Left ventricle myocardium inferior (tissue), 1 donor: ENCODE measurements at places on chromosomes 12 and 14. TPM values are rescaled to one million over a fixed set of nuclear protein-coding genes. Genes with fewer than 3 reads are reported as not detected.

DNA sequence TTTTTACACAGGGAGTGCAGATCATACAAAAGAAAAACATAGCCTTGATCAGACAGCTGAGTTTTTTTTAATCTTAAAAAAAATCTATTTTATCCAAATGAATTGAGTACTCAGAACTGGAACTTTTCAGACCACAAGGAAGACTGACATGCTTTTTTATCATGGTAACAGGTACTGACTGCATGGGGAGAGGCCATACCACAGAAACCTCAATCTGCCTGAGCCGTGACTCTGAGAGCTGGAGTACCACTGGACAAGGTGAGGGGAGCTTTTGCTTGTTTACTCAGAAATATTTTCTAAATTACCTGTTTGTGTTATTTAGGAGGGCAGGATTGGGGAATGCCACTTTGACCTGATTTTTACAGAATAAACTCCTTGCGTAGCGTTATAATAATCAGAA lies 143.9 kb downstream of the ALX1 start:
- no peak for DNase-seq
- H3K27me3 ChIP-seq: peaks cover 16% of the 10 kb centered on the region
- H3K4me3 ChIP-seq: no peak overlapping the region
- no peaks in the 10 kb centered on the region for H3K36me3 ChIP-seq
- no peak overlapping the region for H3K27ac ChIP-seq

DNA sequence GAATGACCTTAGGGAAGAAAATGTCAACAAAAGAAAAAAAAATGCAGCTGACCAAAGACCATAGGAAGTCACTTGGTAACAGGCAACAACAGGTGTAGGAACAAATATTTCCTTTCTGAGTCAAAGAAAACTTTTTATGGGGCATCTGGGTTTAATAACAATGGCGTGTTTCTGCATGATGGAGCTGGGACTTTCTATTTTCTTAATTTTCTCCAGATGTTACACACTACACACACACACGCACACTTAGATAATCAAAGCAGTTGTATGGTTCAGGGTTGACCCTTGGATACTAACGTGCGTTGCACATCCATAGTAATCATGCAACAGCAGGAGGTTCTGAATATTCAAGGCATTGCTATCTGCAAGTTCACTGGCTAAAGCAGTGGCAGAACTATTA lies 47.9 kb upstream of the NTF3 start:
- no peak overlapping the region for H3K4me3 ChIP-seq
- H3K27me3 ChIP-seq: peaks cover 31% of the 10 kb centered on the region
- DNase-seq: no peak
- H3K36me3 ChIP-seq: no peaks in the 10 kb centered on the region

The SMCO2 gene
- total RNA-seq: not detected

GRCh38 chr12:5925646-5926045 lies 19.4 kb downstream of the ANO2 start:
- H3K27ac ChIP-seq: no peak overlapping the region
- no peaks in the 10 kb centered on the region for H3K4me1 ChIP-seq
- no peak for DNase-seq
- H3K36me3 ChIP-seq: peaks cover 10% of the 10 kb centered on the region
- H3K4me3 ChIP-seq: no peak overlapping the region

GRCh38 chr12:98580695-98581094 lies 12.8 kb upstream of the SLC25A3 start:
- H3K27me3 ChIP-seq: no peaks in the 10 kb centered on the region
- H3K27ac ChIP-seq: no peak overlapping the region
- H3K36me3 ChIP-seq: no peaks in the 10 kb centered on the region
- H3K4me3 ChIP-seq: no peak overlapping the region

- no peaks in the 10 kb centered on the region for H3K27me3 ChIP-seq
- H3K4me1 ChIP-seq: no peaks in the 10 kb centered on the region
- H3K27ac ChIP-seq: no peak overlapping the region
- no peak overlapping the region for H3K4me3 ChIP-seq
Observed at GRCh38 chr14:39680777-39681176, 248.5 kb upstream of the FBXO33 start.

GRCh38 chr14:21768116-21768874 lies 94.7 kb upstream of the OR4E1 start:
- DNase-seq: no peak
- no peak overlapping the region for H3K27ac ChIP-seq
- H3K4me3 ChIP-seq: no peak overlapping the region
- no peaks in the 10 kb centered on the region for H3K4me1 ChIP-seq
- no peaks in the 10 kb centered on the region for H3K27me3 ChIP-seq
- no peaks in the 10 kb centered on the region for H3K36me3 ChIP-seq

GRCh38 chr12:62597253-62597652 lies 130.6 kb downstream of the MON2 start:
- H3K36me3 ChIP-seq: peaks cover 11% of the 10 kb centered on the region
- H3K4me1 ChIP-seq: peaks cover 5% of the 10 kb centered on the region
- H3K4me3 ChIP-seq: no peak overlapping the region
- H3K27me3 ChIP-seq: no peaks in the 10 kb centered on the region

The GPR84 gene
- total RNA-seq: not detected

The WNT5B gene
- 2.1 TPM for total RNA-seq

The SPTB gene
- total RNA-seq: 82.2 TPM

DNA sequence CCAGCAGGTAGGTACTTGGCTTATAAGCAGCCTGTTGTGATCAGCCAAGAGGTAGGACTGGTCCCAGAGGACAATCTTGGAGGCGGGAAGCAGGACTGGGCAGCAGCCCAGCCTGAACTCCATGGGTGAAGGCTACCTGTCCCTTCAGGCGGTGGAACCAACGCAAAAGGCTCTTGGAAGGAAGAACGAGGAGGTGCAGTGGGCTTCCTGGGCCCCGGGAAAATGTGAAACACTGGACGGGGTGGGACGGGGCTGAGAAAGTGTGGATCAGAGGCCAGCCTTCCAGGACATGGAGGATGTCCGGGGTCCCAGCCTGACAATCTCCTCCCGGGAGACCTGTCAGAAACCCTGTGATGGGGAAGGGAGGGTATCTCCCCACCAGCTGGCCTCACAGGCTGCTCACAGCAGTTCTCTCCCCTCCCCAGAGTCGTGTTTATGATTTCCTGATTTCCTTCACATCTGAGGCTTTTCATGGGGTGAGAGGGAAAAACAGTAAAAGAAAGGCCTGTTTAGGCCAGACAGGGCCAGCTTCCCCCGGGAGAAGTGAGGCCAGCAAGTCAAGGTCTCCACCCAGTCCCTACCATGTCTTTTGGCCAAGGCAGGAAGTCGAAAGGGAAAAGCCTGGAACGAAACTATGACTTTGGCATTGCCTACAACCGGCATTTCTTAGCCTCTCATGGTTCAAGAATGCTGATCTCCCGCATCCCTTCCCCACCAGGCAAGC lies 11.3 kb downstream of the CMKLR1 start:
- H3K4me1 ChIP-seq: peaks cover 30% of the 10 kb centered on the region
- H3K27me3 ChIP-seq: no peaks in the 10 kb centered on the region
- peaks cover 4% of the 10 kb centered on the region for H3K36me3 ChIP-seq
- peak; percentile 46 for DNase-seq
- no peak overlapping the region for H3K4me3 ChIP-seq
- peak overlapping the region; percentile 83 for H3K27ac ChIP-seq

- DNase-seq: no peak
- H3K4me1 ChIP-seq: peaks cover 54% of the 10 kb centered on the region
- H3K27me3 ChIP-seq: no peaks in the 10 kb centered on the region
- no peak overlapping the region for H3K4me3 ChIP-seq
Observed at GRCh38 chr14:68509188-68509983, 283.5 kb downstream of the ZFP36L1 start.

The CCDC175 gene
- total RNA-seq: not detected

DNA sequence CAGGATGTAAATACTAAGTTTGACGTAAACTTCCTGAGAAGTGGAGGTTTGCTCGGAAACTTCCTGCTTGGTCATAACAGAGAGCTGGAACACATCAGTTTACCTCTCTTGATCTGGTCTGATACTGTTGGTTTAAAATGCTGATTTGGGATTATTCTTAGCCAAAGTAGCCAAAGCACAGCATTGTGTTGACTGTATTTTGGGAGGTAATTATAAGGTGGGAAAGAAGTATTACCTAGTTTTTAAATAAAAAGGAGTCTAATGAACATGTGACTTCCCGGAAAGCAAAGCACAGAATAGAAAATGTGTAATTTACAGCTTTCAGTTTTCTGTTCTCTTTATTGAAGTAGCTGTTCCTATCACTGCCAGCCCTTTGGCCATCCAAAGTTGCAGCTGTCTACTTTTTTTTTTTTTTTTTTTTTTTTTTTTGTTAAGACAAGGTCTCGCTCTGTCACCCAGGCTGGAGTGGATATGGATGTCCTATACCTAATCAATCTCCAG lies 52.2 kb upstream of the SRP54 start:
- no peaks in the 10 kb centered on the region for H3K36me3 ChIP-seq
- DNase-seq: no peak
- H3K4me3 ChIP-seq: no peak overlapping the region
- peaks cover 11% of the 10 kb centered on the region for H3K4me1 ChIP-seq
- no peaks in the 10 kb centered on the region for H3K27me3 ChIP-seq

DNA sequence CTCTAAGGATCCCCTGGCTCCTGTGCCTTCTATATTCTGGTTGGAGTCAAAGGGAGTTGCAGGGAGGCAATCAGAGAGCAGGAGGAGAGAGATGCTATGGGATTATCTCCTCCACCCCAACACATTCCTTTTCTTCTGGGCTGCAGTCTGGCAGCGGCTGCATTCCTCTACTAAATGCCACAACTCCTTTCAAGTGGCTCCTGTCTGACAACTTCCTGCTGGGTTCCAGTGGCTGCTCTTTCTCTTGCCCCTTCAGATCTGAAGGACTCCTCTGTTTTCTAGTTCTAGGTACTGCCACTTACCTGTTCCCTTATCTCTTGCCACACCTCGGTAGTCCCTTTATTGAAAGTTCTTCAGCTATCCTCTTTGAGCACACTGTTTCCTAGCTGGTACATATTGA lies 425.0 kb downstream of the SNAPC1 start:
- DNase-seq: no peak
- H3K27me3 ChIP-seq: peaks cover 49% of the 10 kb centered on the region
- no peak overlapping the region for H3K27ac ChIP-seq
- H3K4me1 ChIP-seq: no peaks in the 10 kb centered on the region
- H3K36me3 ChIP-seq: no peaks in the 10 kb centered on the region

The CIDEB gene
- 3.1 TPM for total RNA-seq

GRCh38 chr14:30417121-30417520 lies 141.8 kb upstream of the G2E3 start:
- no peaks in the 10 kb centered on the region for H3K27me3 ChIP-seq
- no peak overlapping the region for H3K4me3 ChIP-seq
- H3K27ac ChIP-seq: no peak overlapping the region
- no peaks in the 10 kb centered on the region for H3K4me1 ChIP-seq
- H3K36me3 ChIP-seq: no peaks in the 10 kb centered on the region

DNA sequence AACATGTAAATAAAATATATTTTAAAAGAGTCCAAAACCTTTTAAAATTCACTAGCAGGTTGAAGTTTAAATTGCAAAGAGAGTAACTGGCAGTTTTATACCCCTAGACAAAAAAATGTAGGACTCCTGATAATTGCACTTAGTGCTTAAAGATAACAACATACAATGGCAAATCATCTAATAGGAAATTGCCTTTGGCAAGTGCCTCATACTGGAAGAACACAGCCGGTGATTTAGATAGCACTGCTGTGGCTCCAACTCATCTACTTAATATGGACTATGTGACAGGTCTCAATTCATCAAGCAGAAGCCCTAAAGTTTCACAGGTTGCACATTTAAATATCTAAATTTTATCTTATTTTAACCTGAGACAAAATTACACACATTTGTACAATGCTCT lies 13.4 kb downstream of the C12orf50 start:
- DNase-seq: no peak
- H3K4me3 ChIP-seq: no peak overlapping the region
- H3K27me3 ChIP-seq: no peaks in the 10 kb centered on the region
- H3K4me1 ChIP-seq: no peaks in the 10 kb centered on the region
- no peaks in the 10 kb centered on the region for H3K36me3 ChIP-seq

The CEBPE gene
- total RNA-seq: not detected

- DNase-seq: no peak
- H3K36me3 ChIP-seq: no peaks in the 10 kb centered on the region
- no peak overlapping the region for H3K4me3 ChIP-seq
- H3K4me1 ChIP-seq: peaks cover 8% of the 10 kb centered on the region
- H3K27ac ChIP-seq: no peak overlapping the region
Observed at GRCh38 chr14:92497391-92497790, 16.2 kb upstream of the RIN3 start.

The ABCC9 gene
- total RNA-seq: 81.8 TPM

DNA sequence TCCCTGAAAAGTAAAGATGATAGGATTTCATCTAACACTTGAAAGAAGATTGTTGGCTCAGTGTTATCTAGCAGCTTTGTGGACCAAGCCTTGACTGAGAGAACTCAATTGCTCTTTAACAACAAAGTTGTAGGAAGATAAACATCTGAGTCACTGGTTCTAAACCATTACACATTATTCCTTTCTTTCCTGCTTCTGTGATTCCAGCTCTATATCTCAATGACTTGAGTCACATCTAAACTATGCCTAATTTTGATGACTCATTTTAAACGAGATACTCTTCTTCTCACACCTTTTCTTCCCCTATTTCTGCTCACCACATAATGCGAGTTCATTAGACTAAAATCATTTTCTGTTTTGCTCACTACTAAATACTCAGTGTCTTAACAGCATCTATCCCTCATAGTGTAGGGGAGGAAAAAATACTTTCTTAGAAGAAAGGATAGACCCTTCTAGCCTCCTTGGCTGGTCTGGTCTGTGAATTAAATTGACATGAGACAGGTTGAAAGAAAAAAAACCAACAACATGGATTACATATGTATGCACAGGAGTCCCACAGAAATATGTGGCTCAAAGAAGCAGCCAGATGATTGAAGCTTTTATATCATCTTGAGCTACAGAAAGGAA lies 201.4 kb downstream of the C12orf50 start:
- H3K27ac ChIP-seq: no peak overlapping the region
- no peaks in the 10 kb centered on the region for H3K4me1 ChIP-seq
- no peak for DNase-seq
- no peaks in the 10 kb centered on the region for H3K36me3 ChIP-seq
- no peak overlapping the region for H3K4me3 ChIP-seq
- no peaks in the 10 kb centered on the region for H3K27me3 ChIP-seq

DNA sequence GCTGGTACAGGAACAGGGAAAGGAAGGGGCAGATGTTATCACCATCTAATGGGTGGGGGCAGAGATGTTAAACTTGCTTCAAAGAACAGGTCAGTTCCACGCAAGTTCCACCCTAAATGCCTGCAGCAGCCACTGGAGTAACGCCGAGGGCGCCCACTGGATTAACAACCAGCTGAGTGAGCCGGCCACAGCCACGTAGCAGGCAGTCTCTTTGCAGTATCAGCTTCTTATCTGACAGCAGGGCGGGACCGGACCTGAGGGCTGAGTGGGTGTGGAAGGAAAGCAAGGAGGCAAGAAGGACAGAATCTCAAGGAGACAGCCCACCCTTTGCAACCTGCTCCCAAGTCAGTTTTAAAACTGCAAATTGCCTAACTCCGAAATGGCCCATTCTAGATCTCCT lies 38.4 kb upstream of the FOXN3 start:
- H3K27me3 ChIP-seq: no peaks in the 10 kb centered on the region
- H3K36me3 ChIP-seq: no peaks in the 10 kb centered on the region
- peaks cover 27% of the 10 kb centered on the region for H3K4me1 ChIP-seq
- H3K27ac ChIP-seq: no peak overlapping the region
- H3K4me3 ChIP-seq: no peak overlapping the region
